SK-MEL-5 (cell line): ENCODE measurements at places on chromosomes 11 and 22. TPM values are rescaled to one million over a fixed set of nuclear protein-coding genes. Genes with fewer than 3 reads are reported as not detected.

Gene PATE2
- 0.11 and 0.53 TPM in 2 replicates for total RNA-seq

Gene MUC5AC
- total RNA-seq: not detected in 2 replicates

Gene NCF4
- not detected in 2 replicates for total RNA-seq

DNA sequence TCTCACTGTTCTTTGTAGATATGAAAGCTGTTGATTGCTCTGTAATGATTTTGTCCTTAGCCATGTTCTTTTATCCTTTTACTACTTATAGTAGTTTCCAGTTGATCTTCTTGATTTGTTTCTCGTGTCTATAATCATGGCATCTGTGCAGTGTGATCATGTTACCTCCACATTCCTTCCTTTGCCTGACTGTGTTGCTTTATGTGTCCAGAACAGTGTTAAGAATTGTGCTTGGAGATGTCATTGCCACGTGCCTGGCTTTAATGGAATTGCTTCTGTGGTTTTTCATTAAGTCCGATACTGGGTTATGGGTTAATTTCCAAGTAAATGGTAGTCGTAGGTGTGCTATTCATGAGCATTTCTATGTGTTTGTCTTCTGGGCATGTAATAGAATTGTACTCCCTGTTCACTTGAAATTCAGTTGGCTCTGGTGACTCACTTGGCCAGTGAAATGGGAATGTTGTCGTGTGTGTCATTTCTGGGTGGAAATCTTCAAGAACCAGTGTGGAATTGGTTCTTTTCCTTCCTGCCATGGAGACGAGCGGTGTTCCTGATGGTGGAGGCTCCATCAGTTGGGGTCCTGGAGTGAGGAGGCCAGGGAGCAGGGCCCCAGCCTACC, 6.8 kb downstream of the GTSE1 start:
- peak; percentile 22 for DNase-seq

- DNase-seq: no peak
Observed at GRCh38 chr11:100247704-100248103, 439.4 kb upstream of the ARHGAP42 start.

- peak; percentile 44 for DNase-seq
Observed at GRCh38 chr11:58963551-58964104, 24.3 kb downstream of the GLYATL1 start.

- DNase-seq: no peak
Observed at GRCh38 chr22:47902646-47903180, 1140.3 kb downstream of the TBC1D22A start.

- DNase-seq: no peak
Observed at GRCh38 chr22:43118953-43119458, 8.5 kb downstream of the BIK start.

GRCh38 chr11:10309163-10310093, 4.6 kb downstream of the ADM start:
- peak; percentile 99 for DNase-seq

GRCh38 chr11:16002942-16003341, 353.4 kb downstream of the SOX6 start:
- no peak for DNase-seq

DNA sequence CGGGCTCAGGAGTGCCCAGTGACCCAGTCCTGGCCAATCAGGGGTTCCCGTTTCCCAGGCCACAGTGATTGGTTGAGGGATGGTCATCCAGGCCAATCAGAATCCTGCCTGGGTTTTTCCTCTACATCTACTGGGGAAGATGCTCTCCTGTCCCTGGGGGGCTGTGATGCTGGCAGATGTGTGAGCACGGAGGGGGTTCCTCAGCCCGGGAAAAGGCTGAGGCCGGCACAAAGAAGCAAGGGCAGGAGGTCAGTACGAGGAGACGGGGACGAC, 171.2 kb downstream of the CTTN start:
- DNase-seq: no peak

DNA sequence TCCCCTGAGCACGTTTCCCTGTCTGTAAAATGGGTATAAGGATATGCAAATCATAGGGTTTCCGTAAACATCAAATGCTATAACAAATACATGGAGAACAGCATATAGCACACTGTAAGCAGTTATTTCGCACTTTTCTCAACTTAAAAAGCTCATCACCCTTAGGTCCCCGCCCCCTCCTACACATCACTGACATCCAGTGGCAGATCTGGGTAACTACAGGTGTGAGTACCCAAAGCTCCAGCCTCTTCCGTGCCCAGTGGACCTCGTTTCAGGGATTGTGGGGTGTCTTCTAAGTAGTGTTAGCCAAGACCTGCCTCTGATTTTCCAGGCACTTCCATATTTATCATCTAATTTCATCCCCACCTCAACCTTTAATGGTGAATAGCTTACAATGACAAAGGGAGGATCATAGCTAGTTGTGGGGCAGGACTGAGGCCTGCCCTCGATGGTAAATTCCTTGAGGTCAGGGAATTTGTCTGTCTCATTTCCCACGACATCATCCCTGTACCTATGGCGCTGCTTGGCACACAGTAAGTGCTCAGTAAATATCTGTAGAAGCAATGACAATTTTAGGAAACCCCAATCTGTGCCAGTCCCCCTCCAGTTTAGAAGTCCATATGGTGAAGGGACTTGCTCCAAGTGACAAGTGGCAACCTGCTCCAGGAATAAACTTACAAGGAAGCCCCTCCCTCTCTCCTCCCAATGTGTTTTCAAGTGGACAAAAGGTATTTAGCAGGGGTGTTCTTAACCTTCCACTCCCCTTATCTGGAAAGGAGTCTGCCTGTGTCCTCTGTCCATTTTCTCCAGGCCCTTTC, 340.5 kb downstream of the TENM4 start:
- DNase-seq: peak; percentile 64

DNA sequence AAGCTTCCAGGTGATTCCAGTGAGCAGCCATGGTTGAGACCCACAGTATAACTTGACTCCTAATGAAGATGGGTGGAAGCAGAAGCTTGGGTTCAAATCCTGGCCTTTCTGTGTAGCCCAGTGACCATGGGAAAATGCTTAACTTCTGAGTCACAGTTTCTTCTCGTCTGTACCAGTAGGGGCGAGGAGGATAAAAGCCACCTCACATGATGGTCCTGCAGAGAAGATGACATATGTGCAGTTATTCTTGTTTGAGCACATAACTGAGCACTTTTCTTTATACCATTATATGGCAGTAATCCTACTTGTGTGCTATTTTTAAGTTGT, 4.9 kb downstream of the TMEM109 start:
- peak; percentile 27 for DNase-seq

GRCh38 chr11:84564180-84564866, 1062.8 kb downstream of the DLG2 start:
- DNase-seq: peak; percentile 53

- no peak for DNase-seq
Observed at GRCh38 chr11:36093548-36093947, 149.7 kb downstream of the LDLRAD3 start.

- no peak for DNase-seq
Observed at GRCh38 chr11:1156506-1157340, 1.0 kb upstream of the MUC5AC start.

- DNase-seq: no peak
Observed at GRCh38 chr11:131656839-131657211, 286.4 kb downstream of the NTM start.

DNA sequence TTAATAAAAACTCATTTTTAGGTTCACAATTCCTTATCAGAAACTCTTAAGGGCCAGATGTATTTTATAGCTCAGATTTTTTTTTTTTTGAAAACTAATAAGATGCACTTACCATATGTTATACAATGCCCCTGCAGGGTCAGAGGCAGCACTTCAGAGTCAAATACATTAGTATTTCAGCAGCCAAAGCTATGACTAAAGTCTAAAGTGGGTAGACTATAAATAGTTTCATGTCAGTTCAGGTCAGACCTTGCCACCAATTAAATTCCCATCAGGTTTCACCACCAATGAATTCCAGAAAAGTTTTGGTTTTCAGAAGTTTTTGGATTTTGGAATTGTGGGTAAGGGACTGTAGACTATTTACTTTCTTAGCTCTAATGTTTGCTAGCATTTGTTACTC, 75.9 kb downstream of the FAM83F start:
- no peak for DNase-seq

GRCh38 chr11:66267379-66268243, 828 bp upstream of the RAB1B start:
- DNase-seq: peak; percentile 74

DNA sequence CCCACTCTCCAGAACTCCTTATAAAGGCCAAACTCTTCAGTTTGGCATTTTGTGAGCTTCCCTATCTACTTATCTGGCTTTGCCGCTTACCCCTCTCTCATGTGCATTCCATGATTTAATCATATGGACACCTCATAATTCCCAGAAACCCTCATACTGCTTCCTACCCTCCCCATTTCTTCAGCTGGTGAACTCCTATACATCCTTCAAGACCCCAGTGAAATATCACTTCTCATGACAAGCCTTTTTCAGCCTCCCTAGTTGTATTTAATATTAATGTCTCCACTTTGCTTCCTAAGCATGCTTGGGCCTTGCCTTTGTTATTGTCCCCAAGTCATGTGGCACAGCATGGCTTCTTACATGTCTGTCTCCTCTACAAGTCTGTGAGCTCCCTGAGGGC, 13.7 kb upstream of the TSPAN18 start:
- DNase-seq: no peak

- no peak for DNase-seq
Observed at GRCh38 chr11:120186774-120187591, 23.8 kb upstream of the OAF start.

DNA sequence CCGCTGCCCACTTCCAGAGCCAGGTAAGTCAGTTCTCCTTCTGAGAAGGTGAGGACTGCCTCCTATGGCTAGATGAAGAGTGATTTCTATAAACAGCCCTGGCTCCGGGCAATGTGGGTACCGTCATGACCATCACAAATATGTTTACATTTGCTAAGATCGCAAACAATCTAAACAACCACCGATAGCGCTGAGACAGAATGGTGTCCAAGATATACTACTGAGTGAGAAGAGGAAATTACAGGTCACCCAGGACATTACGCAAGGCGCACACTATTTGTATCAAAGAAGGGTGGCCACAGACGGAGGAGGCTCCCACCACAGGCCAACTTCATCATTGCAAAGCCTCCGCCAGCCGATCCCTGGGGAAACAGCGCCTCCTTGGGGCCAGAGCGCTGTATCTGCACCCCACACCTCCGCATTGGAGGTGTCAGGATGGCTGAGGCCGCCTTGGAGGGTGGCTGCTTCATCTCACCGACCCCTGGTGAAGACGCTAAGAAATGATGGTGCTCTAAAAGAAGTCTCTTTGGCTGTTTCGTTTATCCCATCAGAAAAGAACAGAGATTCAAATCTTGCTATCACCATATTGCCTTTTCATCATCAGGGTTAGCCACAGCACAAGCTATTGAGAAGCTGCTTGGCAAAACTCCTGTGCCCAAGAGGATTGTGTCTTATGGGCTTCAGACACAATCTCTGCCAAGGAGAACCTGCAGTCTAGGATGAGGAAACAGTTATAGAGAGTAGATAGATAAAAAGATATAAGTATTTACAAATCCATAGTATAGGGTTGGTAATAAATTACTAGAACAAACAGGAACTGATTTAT, 12.3 kb upstream of the ASRGL1 start:
- peak; percentile 79 for DNase-seq

DNA sequence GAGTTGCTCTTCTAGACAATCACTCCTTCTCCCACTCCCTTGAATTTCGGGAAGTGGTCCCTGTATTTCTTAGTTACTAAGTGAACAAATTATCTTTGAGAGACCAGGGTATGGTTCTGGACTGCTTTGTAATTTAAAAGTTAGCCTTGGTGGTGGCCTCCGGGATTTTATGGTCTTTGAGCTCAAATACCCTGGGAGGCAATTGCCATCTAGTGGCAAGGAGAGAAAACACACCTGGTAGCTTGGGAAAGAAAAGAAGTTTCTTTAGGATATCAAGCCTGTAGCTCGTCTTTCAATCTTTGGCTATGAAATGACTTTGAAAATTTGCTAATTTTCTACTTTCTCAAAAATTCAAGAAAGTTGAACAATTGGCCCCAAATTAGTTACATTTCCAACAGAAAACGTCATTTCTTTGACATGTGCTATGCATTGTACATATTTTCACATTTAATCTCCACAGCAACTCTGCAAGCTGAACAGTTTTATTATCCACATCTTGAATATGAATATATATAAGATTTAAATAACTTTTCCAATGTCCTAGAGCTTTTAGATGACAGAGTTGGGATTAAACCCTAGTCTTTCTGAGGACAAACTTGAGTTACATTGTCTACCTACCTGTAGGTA, 39.1 kb downstream of the MMP27 start:
- DNase-seq: peak; percentile 67

DNA sequence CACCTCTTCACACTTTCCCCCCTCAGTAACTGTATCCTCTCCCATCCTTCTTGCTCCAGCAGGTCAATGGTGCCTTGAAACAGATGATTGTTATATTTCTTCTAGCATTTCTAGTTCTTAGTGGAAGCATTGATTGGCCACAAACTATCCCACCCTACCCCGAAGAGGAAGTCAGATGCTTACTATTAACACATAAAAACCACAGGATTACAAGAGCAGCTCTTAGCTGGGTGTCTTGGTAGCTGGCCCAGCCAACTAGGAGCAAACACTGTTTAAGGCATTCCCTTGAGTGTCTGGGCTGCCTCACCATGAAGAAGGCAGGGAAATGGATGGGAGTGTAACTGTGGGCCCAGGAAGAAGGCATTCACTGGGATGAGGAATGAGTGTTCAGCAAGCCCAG, 176.6 kb downstream of the GRIK4 start:
- DNase-seq: no peak

GRCh38 chr22:19730655-19731360, 7.5 kb downstream of the GP1BB start:
- DNase-seq: peak; percentile 83

GRCh38 chr11:6129635-6130034, 22.2 kb downstream of the OR56B4 start:
- DNase-seq: no peak

DNA sequence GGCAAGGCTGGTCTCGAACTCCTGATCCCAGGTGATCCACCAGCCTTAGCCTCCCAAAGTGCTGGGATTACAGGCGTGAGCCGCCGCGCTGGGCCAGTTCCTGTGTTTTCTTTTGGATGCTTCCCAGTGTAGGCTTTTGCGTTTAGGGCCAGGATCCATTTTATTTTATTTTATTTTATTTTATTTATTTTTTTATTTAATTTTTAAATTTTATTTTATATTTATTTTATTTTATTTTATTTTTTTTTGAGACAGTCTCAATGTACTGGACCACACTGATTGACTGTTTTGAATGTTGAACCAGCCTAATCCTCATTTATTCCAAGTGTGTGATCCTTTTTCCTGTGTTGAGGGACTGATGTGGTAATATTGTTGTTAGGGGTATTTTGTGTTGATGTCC, 8.4 kb downstream of the EPS8L2 start:
- no peak for DNase-seq

DNA sequence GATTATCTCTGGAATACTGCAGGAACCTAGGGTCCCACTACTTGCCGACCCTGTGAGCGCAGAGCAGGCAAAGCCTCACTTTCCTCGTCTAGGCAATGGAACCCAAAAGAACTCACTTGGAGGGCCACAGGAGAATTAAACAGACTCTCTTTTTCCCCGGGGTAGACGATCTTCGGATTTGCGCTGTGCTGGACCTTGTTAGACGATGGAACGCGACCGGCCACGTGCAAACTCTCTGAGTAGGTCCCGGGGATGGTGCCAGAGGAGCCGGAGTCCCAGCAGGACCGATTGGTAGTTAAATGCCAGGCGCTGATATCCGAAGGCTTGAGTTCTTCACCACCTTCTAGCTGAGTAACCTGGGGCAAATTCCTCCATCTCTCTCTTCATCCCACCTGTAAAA, 1.0 kb upstream of the SLC1A2 start:
- DNase-seq: no peak
